ENCODE measurements at places on chromosomes 6 and 20. TPM values are rescaled to one million over a fixed set of nuclear protein-coding genes. Genes with fewer than 3 reads are reported as not detected.

Gene FOXC1
- total RNA-seq: 0.69 TPM

Gene SLC18B1
- total RNA-seq: 11.1 TPM

DNA sequence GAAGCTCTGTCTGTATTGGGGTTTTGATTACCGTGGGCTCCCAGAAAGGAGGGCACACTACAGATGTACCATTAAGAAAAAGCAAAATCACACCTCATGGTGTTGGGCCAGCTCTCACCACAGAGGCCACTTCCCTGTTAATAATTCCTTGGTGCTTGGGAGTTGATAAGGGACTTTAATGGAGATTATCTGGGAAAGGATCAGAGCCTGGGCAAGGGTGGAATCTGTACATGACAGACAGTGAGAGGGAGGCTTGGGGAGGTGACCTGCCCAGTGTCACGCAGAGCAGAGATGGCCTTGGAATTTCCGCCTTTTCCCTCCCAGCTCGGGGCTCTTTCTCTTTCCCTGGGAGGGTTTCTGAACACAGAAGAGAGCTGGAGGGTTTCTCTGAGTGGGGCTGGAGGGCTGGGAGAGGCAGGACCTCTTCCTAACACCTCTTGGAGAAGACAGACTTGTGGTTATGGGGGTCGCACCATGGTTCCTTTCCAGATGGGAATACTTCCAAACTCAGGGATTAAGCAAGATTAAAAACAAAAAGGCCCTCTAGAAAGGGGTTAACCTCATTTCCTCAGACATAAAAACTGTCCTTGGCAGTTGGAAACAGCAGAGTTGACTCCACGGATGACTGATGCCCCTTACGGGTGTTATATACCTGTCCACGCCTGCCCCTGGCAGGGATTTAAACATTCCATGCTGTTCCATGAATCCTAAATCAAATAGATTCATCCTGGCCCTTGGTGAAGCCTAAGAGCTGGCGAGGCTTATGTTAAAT, 16.8 kb upstream of the KCNK16 start:
- H3K4me3 ChIP-seq: no peak overlapping the region
- no peaks in the 10 kb centered on the region for H3K27me3 ChIP-seq

DNA sequence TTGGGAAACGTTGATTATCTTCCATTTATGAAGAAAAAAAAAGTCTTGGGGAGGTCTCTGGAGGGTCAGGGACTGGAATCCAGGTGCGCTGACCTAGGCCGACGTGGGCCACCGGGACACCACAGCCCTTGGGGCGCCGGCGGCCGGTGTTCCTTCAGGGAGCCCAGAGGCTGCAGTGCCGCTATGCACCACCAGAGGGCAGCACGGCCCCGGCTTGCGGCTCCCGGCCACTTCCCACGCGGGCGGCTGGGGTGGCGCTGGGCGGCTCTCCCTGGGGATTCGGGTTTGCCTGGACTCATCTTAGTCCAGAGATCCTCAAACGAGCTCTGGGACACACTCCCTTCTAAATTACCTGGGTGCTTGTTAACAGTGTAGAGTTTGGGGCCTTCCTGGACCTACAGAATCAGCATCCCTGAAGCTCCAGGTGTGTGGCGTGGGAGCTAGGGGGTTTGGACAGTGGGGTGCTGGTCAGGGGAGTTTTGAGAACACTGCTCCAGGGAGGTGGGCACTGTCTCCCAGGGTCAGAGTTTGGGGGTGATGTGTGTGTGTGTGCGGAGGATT, 23.0 kb upstream of the GTSF1L start:
- no peak overlapping the region for H3K4me3 ChIP-seq
- no peaks in the 10 kb centered on the region for H3K36me3 ChIP-seq
- peaks cover 5% of the 10 kb centered on the region for H3K4me1 ChIP-seq
- no peak overlapping the region for H3K27ac ChIP-seq
- DNase-seq: peak; percentile 84

DNA sequence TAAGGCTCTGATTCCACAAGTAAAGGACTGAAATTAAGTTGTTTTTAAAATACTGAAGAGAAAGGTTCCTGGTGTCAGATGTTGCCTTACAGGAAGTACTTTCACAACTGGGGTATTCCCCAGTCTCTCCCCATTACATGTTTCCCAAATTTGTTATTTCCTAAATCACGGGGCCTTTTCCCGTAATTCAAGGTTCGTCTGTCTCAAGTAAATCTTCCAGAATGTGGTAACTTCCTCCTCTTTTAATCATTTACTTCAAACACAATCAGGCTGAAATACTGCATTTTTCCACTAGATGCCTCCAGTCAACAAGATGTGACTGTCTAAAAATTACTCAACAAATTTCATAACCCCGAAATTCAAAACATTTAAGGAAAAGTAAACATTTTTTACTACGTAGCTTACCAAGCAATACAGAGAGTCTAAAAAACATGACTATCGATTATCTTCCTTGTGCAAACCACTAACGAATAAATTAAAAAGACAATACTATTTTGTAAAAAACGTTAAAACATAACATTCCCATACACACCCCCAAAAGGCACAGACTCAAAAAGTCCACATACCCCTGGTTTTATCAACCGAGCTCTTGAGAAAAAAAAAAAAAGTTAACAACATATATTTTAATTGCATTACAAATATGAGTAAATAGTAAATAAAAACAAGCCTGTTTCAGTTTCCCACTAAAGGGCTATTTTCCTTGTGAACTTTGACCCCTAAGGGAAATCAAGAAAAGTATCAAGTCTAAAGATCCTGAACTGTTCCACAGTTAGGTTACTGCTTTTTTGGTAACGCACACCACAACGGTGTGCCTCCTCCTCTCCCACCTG, 1.7 kb downstream of the SOD2 start:
- H3K4me3 ChIP-seq: peak overlapping the region; percentile 97
- no peaks in the 10 kb centered on the region for H3K27me3 ChIP-seq
- H3K4me1 ChIP-seq: no peaks in the 10 kb centered on the region
- H3K36me3 ChIP-seq: no peaks in the 10 kb centered on the region
- H3K27ac ChIP-seq: peak overlapping the region; percentile 99

DNA sequence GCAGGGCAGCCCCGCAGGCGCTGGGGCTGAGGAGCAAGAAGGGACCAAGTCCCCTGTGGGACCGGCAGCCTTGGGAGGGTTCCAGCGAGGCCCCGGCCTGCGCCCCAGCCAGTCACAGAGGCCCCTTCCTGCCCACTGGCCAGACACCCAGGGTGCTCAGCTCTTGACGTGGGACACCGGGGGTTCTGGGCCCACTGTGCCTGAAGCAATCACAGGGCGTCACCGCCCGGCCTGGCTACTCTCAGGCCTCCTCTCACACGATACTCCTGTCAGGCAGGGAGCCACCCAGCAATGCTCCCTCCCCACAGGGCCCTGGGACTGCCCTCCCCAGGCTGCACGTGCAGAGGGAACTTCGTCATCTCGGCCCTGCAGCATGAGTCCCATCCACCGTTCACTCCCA, 14.5 kb downstream of the TAF4 start:
- H3K27ac ChIP-seq: no peak overlapping the region
- H3K4me1 ChIP-seq: no peaks in the 10 kb centered on the region

DNA sequence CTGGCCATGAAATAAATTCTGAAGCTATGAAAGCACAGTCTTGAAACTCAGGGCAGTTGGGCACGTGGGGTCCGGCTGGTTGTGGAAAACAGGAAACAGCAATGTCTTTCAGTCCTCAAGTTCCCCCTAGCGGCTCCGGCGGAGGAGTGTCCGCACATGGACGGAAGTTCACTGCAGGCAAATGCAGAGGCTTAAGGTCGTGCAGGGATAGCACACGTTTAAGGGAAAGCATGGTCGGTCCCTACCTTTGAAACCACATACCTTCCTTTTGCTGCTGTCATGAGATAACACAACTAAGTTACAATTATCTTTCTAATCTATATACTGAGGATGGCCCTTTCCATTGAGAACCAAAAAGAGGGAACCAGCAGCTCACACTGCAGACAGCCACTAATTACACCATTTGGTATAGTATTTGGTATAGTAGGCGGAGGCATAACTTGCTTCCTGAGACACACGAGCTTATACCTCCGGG, 52.6 kb upstream of the NFATC2 start:
- H3K4me3 ChIP-seq: no peak overlapping the region
- no peaks in the 10 kb centered on the region for H3K4me1 ChIP-seq

GRCh38 chr6:53985366-53985765, 125.9 kb upstream of the MLIP start:
- no peak overlapping the region for H3K27ac ChIP-seq
- H3K27me3 ChIP-seq: no peaks in the 10 kb centered on the region
- H3K4me3 ChIP-seq: no peak overlapping the region

DNA sequence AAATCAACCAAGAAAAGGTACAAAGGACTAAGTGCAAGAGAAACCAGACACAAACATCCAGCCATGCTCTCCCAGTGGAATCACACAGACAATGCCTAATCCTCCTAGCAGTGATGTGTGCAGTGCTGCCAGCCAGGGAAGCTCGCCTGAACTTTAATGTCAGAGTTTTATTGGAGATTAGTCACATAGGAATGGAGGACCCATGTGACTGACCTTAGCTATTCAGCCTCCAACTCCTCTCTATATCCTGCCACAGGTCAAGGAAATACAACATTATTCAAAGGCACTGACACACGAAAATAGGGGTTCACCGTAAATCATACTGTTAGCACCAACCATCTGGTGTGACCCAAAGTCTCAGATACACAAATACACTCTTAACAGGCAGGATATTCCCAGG, 684.6 kb downstream of the DOK5 start:
- no peak for DNase-seq
- no peaks in the 10 kb centered on the region for H3K4me1 ChIP-seq
- H3K27me3 ChIP-seq: no peaks in the 10 kb centered on the region
- H3K4me3 ChIP-seq: no peak overlapping the region
- no peaks in the 10 kb centered on the region for H3K36me3 ChIP-seq

DNA sequence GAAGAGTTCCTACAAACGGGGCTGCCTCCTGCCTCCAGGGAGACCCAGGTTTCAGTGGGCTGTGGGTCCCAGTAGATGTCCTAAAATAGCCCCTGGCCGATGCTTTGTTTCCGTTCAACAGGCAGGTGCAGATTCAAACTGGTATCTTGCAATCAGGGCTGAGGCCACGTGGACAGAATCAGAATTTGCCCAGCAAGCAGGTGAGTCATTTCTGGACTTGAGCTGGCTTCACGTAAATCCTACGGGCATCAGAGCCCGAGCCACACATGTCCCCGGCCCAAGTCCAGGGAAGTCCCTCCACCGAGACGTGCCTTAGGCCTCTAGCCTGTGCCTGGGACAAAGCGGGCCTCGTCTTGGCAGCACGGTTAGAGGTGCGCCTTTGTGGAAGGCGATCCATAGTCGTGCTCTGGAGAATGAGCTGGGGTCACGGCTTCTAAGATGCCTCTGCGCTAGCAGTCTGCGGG, 101.6 kb upstream of the FRMD1 start:
- peak; percentile 33 for DNase-seq
- H3K4me1 ChIP-seq: no peaks in the 10 kb centered on the region
- no peak overlapping the region for H3K27ac ChIP-seq
- H3K4me3 ChIP-seq: no peak overlapping the region
